Myocyte (in vitro differentiated cells): ENCODE measurements at places on chromosomes 11 and 22. TPM values are rescaled to one million over a fixed set of nuclear protein-coding genes. Genes with fewer than 3 reads are reported as not detected.

The ZNF215 gene
- total RNA-seq: 0.13 and 0.52 TPM in 2 replicates

The BRD1 gene
- 20.1 and 21.4 TPM in 2 replicates for total RNA-seq

The MMP8 gene
- not detected in 2 replicates for total RNA-seq

The ALDH3B2 gene
- total RNA-seq: not detected in 2 replicates

The ANKK1 gene
- total RNA-seq: 0.26 TPM in 1 of 2 replicates, not detected in the other

The MUC2 gene
- total RNA-seq: not detected in 2 replicates

The MIOX gene
- total RNA-seq: not detected in 2 replicates

The SLC22A12 gene
- total RNA-seq: not detected in 2 replicates
